ENCODE measurements at places on chromosomes 7 and 10.

DNA sequence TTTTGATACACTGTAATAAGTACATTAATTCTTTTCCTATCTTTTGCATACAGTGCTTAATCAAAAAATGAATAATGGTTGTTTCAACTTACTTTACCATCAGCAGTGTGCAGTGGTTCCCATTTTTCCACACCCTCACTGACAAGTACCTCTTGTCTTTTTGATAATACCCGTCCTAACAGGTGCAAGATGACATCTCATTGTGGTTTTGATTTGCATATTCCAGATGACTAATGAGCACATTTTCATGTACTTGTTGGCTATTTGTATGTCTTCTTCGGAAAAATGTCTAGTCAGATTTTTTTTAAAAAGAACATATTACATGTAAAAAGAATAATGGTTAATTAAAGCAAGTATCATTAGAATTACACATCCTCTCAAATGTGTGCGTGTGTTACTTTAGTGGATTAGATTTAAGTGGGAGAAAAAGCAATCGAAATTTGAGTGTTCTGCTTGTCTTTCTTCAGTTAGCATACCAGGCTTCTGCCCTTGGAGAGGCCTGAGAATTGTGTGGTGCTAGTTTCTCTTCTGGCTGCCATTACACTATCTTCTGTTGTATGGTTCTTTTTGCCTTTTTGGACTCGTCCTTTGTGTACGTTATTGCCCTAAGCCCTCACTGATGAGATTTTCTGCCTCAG lies 291.2 kb downstream of the AUTS2 start:
- DNase-seq: no peak

- DNase-seq: no peak
Observed at GRCh38 chr10:114987995-114988394, 50.0 kb downstream of the TRUB1 start.

DNA sequence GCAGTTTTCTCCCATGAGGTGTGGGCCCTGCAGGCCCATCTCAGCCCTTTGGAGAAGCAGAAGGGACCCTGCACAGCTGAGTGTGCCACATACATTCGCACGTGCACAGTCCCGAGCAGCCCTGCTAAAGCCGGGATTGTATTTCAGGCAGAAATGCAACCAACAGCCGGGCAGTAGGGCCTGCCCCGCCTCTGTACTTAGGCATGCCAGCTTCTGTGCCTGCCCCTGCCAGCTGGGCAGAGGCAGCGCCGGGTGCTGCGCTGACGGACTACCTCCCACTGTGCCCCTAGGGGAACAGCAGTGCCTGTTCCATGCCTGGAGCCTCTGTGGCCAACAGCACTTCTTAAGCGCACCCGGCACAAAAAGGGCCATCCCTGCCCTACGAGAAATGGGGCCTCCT lies 170.3 kb downstream of the NEURL1 start:
- DNase-seq: no peak

DNA sequence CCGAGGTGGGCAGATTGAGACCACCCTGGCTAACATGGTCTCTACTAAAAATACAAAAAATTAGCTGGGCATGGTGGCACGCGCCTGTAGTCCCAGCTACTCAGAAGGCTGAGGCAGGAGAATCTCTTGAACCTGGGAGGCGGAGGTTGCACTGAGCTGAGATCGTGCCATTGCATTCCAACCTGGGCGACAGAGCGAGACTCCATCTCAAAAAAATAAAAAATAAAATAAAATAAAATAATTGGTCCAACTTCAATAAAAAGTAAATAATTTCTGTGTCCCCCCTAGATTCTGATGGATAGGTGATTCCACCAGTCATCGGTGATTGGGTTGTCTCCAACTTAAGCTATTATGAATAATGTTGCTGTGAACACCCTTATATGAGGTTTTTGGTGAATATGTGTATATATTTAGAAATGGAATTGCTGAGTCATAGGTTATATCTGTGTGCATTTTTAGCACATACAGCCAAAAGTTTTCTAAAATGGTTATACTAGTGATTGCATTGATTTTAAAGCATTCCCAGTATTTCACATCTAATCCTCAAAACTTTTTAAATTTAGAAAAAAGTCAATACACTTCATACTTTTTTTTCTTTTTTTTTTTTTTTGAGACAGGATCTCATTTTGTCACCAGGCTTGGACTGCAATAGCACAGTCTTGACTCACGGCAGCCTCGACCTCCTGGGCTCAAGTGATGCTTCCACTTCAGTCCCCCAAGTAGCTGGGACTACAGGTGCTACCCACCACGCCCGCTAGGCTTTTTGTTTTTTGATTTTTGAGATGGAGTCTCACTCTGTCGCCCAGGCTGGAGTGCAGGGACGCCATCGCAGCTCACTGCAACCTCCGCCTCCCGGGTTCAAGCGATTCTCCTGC lies 13.7 kb upstream of the SRPK2 start:
- no peak for DNase-seq

GRCh38 chr7:26705567-26705966 lies 158.8 kb downstream of the SKAP2 start:
- no peak for DNase-seq

- DNase-seq: no peak
Observed at GRCh38 chr7:116477625-116478024, 21.9 kb upstream of the CAV2 start.

DNA sequence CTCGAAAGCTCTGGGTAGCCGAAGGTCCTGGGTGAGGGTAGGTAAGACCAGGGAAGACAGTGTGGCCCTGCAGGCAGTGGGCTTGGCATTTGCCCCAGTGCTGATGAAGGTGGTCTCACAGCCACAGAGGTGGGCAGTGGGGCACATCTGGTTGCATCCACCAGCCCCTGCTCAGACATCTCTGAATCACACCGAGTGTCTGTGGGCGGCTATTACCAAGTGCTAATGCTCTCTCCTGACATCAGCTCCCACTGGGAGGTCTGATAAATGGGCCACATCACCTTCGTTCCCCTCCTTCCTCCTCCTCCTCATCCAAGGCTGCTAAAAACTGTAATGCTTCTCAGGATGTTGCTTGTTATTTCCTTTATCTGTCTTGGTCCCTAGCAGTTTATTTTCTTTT lies 330.9 kb upstream of the COBL start:
- DNase-seq: no peak

DNA sequence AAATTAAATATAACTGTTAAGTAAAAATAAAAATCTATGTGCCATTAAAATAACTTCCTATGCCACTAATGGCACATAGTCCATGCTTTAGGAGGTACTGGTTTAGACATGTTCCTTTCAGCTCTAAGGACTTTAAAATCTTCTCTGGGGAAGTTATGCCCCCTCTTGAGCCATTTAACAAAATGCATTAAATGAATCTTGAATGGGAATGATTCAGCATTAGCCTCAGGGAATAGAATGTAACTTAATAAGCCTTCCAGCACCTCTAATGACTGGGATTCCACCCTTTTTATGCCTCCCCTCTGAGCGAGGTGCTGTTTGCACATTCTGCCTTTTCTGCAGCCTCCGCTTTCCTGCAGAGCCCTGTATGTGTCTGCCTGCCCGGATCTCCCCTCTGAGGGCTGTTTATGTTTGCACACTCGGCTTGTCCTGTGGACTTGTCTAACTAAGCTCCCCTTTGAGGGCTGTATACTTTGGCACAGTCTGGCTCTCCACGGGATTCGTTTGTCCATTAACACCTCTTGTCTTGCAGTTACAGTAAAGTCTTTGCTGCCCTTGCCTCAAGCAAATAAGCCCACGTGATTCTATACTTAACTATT lies 108.4 kb upstream of the HPS1 start:
- no peak for DNase-seq

GRCh38 chr7:139043823-139044812 lies 8.3 kb upstream of the ZC3HAV1L start:
- DNase-seq: peak; percentile 36

DNA sequence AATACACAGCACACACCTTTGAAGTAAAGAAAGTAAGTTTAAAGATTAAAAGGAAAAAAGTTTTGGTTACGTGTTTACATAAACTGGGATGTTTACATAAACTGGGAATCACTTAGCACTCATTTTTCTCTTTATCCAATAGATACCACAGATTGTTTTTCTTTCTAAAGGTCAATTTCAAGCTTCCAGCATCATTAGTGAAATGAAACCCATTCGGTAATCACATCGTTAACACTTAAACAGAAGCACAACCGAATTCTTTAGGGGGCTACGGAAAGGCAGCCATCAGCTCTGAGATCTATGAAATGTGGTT lies 1.1 kb downstream of the ODAD2 start:
- no peak for DNase-seq

GRCh38 chr7:32043688-32044087 lies 26.5 kb downstream of the PDE1C start:
- no peak for DNase-seq

DNA sequence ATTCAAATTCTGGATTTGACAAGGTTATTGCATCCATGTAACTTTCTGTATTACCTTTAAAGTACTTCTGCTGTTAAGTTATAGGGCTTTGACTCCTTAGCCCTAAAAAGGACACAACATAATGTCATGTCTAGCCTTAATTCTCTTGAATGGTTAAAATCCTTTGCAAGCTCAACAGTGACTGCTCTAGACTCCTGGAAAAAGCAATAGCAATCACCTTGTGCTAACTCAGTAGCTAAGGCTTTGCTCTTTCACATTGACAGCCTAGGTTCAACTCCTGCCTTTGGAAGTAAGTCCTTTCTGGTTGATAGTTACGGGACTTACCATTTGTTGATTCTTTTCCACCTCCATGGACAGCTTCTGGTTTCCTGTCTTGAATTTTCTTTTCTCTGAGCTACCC lies 16.1 kb upstream of the CREB3L2 start:
- DNase-seq: no peak

GRCh38 chr7:120030876-120031275 lies 242.1 kb upstream of the KCND2 start:
- no peak for DNase-seq

DNA sequence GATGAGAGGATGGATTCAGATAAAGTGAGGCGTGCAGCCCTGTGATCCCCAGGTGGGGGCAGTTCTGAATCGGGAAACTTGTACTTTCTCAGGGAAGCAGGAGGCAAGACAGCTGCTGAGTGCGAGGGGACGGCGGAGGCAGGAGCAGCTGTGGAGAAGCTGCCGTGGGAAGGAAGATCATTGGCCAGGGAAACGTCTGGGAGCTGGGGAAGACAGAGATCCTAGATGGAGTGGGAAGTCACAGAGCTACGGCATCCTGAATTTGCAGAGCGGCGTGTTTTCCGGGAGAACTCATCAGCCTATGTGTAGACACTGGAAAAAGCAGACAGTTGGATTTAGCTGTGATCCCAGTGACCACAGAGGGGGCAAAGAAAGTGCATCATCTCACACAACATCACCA lies 9.2 kb downstream of the PRKCQ start:
- no peak for DNase-seq

- DNase-seq: no peak
Observed at GRCh38 chr7:130290745-130291144, 2.2 kb upstream of the CPA4 start.

GRCh38 chr10:3281941-3282673 lies 109.5 kb upstream of the PITRM1 start:
- no peak for DNase-seq

- no peak for DNase-seq
Observed at GRCh38 chr7:146285418-146285817, 168.8 kb downstream of the CNTNAP2 start.

DNA sequence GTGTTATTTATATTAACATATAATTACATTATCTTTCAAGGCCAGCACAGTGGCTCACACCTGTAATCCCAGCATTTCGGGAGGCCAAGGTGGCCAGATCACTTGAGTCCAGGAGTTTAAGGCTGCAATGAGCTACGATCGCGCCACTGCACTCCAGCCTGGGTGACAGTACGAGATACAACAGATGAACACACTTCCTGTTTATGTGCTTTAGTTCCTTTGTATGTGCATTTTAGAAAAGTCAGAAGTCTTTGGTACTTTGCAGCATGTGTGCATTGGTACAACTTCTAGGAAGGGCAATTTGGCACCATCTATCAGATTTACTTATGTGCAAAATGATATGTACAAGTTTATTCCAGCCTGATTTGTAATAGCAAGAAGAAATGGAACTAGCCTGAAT lies 13.3 kb downstream of the SLC35G1 start:
- DNase-seq: no peak

- DNase-seq: no peak
Observed at GRCh38 chr7:101635484-101635883, 6.4 kb upstream of the MYL10 start.

DNA sequence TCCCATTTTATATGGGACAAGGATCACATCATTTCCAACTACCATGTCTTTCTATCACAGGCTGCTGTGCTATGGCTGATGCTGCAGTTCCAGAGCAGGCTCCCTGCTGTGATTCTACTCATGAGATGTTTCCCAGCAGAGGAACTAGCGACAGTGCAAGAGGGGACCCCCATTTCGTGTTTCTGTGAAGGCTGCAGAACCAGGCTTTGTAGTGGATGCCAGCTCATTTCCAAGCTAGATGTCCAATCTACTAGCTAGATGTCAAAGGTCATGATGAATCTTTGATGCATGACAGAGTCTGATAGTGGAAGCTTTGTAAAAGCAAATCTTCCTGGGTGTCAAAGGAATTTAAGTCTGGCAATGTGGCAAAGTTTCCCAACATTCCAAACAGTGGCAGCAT lies 21.2 kb upstream of the MYO3A start:
- no peak for DNase-seq

- no peak for DNase-seq
Observed at GRCh38 chr10:23201837-23202236, 9.7 kb downstream of the PTF1A start.

DNA sequence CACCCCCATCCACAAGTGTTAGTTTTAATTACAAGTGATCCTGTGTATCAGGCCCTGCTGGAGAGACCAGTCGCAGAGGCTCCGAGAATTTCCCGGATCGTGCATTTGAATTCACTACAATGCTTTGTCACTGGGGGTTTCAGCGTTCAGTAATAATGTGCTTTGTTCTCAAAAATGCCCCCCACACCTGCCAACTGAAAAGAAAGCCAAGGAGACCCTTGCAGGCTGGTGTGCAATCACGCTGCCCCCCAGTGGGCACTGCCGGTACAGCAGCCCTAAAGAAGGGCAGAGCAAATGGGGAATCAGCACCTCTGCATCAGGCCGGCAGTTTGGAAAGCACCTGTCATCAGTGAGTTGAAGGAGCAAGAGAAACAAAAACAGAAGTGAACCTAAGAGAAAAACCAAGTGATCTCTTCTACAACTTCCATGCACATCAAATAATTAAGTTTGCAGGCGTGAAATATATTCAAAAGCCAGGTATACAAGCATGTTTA lies 177.6 kb downstream of the PARD3 start:
- peak; percentile 7 for DNase-seq

GRCh38 chr10:103910442-103911012 lies 7.5 kb downstream of the STN1 start:
- DNase-seq: no peak

GRCh38 chr10:11687357-11687771 lies 54.8 kb upstream of the ECHDC3 start:
- DNase-seq: no peak

DNA sequence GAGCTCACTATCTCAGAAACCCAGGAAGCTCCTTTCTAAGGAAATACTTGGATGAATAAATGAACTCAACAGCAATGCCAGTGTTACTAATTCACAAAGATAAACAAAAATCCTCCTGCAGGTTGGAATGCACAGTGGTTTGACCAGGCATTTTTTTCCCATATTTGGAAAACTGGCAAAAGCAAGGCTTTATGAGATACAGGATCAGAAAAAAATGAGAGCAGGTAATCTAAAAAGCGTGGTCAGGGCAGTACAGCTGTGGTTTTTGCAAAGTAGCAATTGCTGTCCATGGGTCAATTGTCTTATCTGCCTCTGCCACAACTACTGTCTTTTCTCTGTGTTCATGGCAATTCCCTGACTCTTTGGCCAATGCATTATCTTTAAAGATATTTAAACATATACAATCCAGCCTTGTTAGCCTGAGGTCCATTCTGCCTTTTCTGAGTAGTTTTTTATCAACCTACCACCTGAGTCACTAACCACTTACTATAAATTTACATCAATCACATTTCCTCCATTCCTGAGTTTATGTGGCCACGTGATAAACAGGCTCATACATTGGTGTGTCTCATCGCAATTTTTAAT lies 564.5 kb upstream of the IGFBP3 start:
- no peak for DNase-seq
